ENCODE measurements at places on chromosomes 3 and 15. TPM values are rescaled to one million over a fixed set of nuclear protein-coding genes. Genes with fewer than 3 reads are reported as not detected.

The RTP4 gene
- 4.4 TPM for total RNA-seq

The PODXL2 gene
- 6.9 TPM for total RNA-seq

The CPNE4 gene
- total RNA-seq: not detected

The GNAT1 gene
- total RNA-seq: not detected

All from RPMI7951 (cell line).